ENCODE measurements at places on chromosomes 7 and 10.

DNA sequence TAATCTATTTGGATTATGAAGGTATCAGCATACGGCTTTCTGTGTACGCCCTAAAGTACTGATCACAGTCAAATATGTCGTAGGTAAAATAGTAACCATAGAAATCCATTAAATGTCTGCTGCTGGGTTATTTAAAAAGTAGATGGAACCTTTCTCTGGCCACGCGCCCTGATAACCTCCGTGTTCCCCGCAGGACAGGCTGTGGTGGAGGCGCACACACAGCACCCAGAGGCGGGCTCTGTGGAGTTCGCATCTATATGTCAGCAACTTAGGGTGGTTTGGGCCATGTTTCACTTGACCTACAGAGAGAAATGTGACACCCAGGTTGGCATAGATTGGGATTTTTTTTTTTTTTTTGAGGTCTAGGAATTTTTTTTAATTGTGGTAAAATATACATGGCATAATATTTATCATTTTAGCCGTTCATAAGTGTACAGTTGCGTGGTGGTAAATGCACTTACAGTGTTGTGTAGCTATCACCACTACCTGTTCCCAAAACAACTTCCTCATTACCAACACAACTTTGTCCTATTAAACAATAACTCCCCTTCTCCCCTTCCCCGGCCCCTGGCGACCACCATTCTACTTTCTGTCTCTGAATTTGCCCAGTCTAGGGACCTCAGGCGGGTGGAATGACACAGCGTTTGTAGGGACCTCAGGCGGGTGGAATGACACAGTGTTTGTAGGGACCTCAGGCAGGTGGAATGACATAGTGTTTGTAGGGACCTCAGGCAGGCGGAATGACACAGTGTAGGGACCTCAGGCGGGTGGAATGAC is 15.4 kb downstream of the PPP2R2D start:
- no peak for DNase-seq

DNA sequence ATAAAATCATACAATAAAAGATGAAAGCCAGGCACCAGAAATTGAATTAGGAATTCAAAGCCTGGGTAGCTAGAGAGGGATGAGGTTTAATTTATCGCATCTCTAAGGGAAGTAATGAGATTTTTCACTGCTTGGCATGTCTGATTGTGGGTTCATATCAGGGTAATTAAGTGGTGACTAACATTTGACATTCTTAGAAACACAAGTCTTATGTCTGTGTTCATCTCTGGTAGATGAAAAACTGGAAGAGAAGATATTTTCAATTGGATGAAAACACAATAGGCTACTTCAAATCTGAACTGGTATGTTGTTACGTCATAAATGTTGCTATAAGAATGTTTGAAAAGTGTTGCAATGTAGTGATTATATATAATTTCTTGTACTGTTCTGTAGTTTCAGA is 36.8 kb upstream of the ARMS2 start:
- DNase-seq = no peak

GRCh38 chr7:7862393-7862792 is 106.2 kb upstream of the GLCCI1 start:
- DNase-seq = no peak

GRCh38 chr10:60578217-60578616 is 188.5 kb upstream of the ANK3 start:
- no peak for DNase-seq

GRCh38 chr7:30862995-30863705 is 48.5 kb upstream of the AQP1 start:
- DNase-seq = no peak

DNA sequence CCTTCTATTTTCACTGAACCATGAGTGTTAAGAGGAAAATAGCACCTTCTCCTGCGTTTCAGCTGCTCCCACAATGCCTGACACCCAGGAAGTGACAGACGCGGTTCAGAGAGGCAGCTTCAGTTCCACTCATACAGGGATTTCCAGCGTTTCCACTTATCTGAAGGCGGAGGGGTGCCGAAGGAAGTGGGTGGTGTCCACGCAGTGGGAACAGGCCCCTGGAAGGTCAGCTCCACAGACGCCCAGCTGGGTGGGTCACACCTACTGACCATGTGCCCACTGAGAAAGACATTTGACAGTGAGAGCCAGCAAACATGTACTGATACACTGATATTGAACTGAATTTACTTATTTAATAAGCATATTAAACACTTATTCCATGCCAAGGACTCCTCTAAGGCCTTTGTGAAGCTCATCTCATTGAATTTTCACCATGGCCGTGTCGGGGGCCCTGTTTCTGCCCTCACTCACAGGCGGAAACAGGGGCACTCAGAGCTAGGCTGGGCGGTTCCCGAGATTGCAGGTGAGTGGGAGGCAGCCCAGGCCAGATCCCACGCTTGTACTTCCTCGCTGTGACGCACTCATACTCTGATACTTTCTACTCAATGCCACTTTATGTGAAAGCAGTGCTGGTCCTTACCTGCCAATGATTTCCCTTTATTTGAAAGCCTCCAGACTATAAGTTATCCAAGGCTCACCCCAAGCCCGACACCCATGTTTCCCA is 96.8 kb downstream of the TCERG1L start:
- DNase-seq = no peak

DNA sequence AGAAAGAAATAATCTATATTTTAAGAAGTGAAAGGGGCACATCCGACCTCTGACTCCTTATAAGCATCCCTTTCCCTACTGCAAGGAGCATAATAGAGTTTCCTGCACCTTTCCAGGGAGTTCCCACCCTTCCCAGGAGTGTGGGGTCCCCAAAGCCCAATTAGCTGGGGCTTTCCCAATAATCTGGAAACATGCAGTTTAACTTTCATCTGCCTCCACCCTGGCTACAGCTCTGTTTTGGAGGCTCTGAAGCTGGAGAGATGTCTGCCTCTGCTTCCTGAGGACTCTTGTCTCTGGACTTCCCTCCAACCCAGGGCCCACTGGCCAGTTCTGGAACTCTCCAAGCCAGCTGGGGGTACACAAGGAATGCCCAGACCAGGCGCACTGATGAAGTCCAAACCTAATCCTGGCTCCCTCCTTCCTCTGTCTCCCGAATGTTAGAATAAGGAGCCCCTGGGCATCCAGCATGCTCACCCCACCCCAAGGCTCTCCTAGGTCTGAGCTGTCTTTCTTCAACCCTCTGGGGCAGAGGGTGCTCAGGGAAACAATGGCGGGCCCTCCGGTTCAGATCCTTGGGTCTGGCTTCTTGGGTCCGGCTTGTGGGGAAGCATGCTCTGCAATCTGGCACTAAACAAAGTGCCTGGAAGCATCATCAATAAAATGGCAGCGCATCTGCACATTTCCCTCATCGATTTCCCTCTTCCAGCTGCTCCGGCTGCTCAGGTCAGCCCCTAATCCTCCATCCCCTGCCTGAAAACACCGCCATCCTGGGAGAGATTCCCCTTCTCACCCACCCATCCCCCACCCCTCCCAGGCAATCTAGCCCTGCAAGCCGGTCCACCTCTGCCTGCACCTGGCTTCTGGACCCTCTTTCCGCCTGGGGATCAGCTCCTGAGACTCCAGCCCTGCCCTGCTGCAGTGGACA is 13.3 kb downstream of the HOXA4 start:
- DNase-seq = no peak

DNA sequence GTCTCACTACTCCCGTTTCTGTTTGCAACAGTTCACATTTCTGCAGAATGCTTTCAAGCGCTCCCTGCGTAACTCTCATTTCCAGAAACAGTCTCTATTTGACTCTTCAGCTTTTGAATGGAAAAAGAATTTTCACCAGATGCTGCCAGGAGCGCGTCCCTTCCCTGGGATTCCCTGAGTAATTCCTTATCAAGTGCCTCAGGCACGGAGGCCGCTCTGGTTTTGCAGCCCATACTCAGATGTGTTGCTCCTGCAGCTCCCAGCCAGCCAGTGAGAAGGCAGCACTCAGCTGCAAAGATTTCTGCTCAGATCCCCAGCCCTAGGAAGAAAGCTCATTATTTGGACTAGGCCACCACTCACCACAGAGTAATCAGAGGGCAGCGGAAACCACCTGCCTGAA is 161.1 kb upstream of the CHST15 start:
- DNase-seq = no peak

GRCh38 chr10:122182308-122182707 is 88.8 kb upstream of the BTBD16 start:
- no peak for DNase-seq

DNA sequence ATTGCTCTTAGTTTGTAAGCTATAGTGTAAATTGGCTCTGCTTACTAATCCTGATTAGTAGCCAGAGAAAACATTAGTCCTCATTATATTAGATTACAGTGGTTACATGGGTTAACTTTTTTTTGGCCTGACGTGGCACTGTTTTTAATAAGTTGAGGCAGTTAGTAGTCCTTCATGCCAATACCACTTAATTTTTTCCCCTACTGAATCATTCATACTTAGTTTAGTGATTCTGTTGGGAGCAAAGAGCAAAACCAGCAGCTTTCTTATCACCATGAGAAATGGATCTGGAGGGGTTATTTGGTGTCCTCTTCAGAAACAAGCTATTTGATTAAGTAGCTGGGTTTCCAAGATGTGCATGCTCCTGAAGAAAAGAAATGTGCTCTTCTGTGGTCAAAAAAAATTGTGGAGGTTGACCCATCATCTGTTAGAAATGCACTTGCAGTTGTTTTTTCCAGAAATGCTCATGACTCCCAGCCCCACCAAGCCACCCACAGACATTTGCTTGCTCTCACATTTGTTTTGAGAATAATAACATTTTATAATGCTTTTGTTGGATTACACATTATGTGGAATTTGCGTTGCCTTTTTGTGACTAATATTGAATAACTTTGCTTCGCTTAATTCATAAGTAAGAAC is 258.5 kb downstream of the HDAC9 start:
- DNase-seq = no peak

DNA sequence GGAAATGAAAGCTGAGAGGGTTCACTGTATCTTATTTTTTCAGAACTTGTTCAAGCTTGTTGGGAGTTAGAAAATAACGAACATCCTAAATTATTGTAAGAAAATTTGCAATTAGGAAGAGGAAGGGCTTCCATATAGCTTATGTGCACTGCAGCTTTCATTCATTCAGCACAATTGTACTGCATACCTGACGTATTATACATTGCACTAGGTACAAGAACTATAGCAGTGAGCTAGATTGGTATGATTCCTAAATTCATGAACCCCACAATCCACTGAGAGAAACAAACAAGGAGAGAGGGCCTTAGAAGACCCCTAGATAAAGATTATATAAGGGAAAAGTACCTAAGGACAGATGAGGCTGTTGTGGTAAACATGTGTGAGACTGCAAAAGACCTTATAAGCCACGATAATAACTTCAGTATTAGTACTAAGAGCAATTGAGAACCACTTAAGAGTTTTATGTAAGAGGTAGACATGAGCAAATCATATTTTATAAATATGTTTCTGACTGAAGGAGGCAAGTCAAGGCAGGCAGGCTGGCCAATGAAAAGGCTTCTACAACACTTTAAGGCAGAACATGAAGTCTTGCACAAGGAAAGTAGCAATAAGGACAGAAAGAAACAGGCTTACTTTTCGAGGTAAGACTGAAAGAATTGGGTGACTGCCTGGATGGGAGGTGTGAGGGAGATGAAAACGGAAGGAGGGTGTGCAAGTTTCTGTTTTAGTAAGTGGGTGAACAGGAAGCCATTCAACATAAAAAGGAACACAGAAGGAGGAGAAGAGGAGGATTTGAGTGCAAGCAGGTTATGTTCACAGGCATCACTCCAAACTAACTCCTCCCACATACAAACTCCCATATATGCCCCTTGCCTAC is 77.9 kb upstream of the LRRN3 start:
- peak; percentile 27 for DNase-seq

GRCh38 chr10:118340486-118340885 is 1.6 kb downstream of the FAM204A start:
- no peak for DNase-seq

GRCh38 chr7:81632418-81632817 is 137.4 kb downstream of the HGF start:
- DNase-seq = no peak

DNA sequence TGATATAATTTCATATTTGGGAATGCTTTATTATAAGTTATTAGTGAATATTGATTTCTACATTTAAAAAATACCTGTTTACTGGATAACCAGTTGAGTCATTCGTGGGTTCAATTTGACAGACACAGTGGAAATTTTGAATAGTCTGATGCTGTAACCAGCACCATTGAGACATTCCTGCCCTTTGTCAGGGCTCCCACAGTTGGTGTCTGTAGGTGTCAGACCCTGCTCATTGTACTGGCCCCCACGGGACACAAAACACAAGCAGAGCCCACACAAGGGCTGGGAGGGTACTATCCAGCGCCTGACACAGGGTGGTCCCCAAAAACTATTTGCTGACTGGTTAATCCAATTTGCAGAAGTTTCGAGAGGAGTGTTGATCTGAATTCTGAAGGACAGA is 35.9 kb downstream of the EEPD1 start:
- no peak for DNase-seq

- no peak for DNase-seq
These were observed 5.1 kb downstream of the CCDC71L start for GRCh38 chr7:106655703-106656498.

DNA sequence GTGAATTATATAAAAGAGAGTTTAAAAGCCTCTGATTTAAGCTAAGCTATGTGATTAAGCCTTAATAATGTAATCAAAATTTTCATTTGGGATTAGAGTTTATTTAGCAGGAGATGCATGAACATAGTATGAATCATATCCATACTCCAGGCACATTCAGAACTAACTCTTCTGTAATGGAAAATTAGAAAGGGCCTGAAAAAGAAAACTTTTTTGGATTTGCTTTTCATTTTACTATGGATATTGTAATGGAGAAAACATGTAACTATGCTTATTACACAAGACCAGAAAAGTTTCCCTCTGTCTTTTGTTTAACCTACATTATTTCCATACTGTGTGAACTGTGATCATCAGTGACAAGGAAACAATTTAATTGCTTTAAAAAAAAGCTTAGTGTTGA is 22.0 kb downstream of the TES start:
- DNase-seq = no peak

GRCh38 chr10:21427804-21428481 is 97.5 kb downstream of the SKIDA1 start:
- DNase-seq = peak; percentile 33

DNA sequence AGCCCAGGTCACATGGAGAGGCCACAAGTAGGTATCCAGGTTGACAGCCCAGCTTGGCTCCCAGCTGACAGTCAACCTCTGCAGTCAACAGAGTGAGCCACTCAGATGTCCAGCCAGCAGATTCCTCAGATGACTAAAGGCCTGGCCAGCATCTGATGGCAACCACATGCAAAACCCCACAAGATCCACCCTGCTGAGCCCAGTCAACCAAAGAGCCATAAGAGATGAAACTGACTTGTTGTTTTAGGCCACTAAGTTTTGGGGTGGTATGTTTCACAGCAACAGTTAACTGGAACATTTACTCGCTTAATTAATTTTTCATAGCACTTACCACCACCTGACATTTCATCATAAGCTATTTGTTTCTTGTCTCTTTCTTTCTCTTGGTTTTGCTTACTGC is 107.3 kb upstream of the KDM7A start:
- no peak for DNase-seq

GRCh38 chr10:73810358-73810734 is 1.1 kb downstream of the NDST2 start:
- no peak for DNase-seq

GRCh38 chr10:87861566-87861952 is 1.8 kb downstream of the KLLN start:
- peak; percentile 60 for DNase-seq

GRCh38 chr7:4823441-4824119 is 38.2 kb downstream of the PAPOLB start:
- no peak for DNase-seq

Measured in GM13976 (cell line).